ENCODE measurements at places on chromosomes 1 and 21.

- DNase-seq, result no peak
Observed at GRCh38 chr1:99784809-99785255, 18.4 kb upstream of the FRRS1 start.

- no peak for DNase-seq
Observed at GRCh38 chr21:29656504-29657239, 283.1 kb downstream of the GRIK1 start.

DNA sequence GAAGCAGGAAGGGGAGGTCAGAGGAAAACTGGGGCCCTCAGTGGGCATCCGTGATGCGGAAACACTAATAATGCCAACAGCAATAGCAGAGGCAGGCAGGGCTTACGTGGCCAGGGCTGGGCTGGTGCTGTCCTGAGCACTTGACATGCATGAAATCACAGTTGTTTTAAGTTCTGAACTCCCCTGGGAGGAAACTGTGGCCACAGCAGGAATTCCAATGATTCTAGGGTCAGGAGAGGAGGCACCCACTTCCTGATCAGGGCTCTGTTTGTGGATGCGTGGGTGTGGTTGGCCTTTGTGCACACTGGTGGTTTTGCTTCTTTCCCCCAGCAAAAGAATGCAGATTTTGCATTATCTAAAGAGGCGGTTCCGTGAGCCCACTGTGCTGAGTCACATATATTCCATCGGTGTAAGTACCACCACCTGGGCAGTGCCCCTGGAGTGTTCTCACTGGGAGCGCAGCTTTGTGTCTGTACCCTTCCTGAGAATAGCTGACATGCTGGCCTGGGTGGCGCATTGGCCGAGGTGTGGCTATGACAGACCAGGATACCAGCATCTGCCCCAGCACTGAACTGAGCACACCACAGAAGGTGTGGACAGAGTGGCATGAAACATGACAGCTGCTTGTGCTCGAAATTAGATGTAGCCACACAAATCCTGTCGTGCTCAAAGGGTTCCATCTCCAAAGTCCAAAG, 71.0 kb downstream of the PDE9A start:
- no peak for DNase-seq

DNA sequence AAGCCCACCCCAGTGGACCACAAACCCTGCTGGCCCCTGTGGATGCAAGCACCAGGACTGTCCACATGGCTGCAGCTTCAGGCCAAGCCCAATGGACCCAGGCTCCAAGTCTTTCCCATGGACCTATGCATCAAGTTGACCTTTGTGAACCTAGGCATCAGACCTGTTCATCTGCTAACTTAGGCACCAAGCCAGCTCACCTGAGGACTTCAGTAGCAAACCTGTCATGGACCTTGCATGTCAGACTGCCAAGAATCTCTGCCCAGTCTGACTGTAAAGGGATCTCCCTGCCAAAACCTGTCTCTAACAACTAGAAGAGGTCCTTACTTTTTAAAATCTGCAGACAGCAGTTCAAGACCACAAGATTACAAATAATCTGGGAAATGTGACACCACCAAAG, 37.8 kb downstream of the FMO3 start:
- no peak for DNase-seq

- DNase-seq, result peak; percentile 88
Observed at GRCh38 chr1:19485362-19486187, at the start of gene CAPZB. TSS of gene CAPZB (minus strand) at chr1:19485539. CDS start at chr1:19485438, 101 bp downstream.

Data from activated CD4-positive, alpha-beta T cell treated with anti-CD3 and anti-CD28 coated beads, Interleukin-2, amount 50 U/mL, for 24 hours (primary cell).